GM12865 (cell line): ENCODE measurements at places on chromosomes 16 and 17.

DNA sequence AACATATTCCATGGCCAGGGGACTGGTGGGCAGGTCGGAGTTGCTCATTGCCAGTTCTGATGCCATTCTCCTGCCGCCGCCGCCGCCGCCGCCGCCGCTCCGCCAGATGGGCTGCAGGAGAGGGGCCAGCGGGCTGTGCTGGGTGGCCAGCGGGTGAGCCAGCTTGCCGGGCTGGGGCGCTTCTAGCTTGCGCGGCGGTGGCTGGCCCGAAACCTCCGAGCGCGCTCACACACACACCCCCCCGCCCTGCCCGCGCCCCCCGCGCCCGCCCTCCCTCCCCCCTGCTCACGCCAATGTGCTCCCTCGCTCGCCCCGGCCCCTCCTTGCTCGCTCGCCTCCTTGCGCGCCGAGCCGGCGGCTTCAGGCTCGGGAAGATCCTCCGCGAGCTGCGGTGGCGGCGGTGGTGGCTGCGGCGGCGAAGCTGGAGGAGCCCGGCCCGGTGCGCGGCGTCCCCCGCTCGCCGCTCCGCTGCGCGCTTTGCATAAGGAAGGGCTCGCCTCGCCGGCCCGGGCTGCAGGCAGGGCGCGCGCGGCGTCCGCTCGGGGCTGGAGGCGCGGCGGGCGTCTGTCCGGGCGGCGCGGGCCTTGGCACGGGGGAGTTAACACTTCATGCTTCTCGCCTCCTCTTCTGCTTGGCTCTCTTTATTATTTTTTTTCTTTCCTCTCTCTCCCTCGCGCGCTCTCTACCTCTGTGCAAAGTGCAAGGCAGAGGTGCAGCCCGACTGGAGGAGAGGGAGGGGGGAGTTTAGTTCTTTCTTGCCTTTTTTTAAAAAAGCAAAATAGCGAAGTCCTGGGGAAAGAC is 500 bp downstream of the MAF start:
- DNase-seq, result peak; percentile 23

DNA sequence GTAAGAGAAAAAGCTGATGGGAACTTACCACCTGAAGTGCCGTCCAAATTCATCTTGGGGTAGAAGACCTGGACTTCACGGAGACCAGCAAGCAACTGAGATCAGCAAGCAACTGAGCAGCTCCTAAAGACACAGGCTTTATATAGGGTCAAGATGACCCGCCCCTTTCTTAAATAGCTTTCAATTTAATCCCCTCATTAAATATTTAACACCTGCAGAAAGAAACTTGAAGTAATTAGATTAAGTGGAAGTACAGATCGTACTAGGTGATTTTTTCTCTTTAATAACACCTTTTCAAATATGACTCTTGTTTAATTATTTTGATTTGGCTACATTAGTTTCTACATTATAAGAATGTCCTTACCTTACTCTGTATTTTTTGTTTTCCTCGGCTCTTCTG is at the start of gene CPHXL:
CPHXL (minus strand) TSS at position 101 of the 400 bp plus-strand sequence; CDS start at position 53, 48 bp downstream.
- DNase-seq, result no peak

GRCh38 chr16:31474173-31474714 is 2.3 kb downstream of the TGFB1I1 start:
- no peak for DNase-seq

- no peak for DNase-seq
Observed at GRCh38 chr17:42849451-42850181, 1.4 kb upstream of the AOC3 start.

DNA sequence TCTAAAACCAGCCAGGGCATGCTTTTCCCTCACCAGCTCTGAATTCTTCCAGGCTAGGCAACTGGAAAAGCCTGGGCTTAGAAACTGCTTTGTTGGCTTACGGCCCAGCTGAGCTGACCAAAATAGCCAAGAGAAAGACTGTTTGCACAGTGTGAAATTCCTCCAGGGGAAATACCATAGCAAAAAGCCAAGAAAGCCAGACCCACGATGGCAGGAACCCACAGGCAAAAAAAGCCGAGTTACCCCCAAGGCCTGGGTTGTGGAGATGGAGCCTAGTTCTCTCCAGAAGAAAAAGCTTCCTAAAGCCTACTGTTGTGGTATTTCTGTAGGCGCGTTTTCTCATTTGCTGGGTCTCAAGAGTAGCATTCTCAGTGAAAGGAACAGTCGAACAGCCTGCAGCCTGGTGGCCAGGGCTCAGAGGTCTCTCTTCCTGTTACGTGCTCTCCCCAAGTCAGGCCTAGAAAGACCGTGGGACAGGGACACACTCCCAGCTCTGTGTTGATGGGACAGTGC is 9.2 kb downstream of the SP2 start:
- DNase-seq, result no peak

GRCh38 chr16:28318042-28318744 is 25.9 kb downstream of the SBK1 start:
- no peak for DNase-seq

DNA sequence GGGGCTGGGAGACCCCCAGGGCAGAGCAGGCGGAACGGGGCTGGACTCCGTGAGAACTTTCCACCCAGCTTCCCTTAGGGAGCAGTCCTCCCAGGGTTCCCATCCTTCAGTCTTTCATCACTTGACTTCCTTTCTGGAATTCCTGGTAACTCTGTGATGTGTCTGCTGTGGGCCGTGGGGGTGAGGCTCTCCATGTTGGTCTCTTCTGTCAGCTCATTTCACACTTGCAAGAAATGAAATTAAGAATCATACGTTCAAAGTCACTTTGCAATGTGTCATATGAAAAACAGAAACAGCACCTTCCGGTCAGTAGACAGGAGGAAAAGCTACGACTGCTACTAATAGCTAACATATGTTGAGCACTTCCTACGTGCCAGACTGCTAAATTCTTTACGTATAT is 5.4 kb upstream of the BBS2 start:
- DNase-seq, result no peak

GRCh38 chr16:3959148-3959547 is 78.6 kb upstream of the CREBBP start:
- no peak for DNase-seq

DNA sequence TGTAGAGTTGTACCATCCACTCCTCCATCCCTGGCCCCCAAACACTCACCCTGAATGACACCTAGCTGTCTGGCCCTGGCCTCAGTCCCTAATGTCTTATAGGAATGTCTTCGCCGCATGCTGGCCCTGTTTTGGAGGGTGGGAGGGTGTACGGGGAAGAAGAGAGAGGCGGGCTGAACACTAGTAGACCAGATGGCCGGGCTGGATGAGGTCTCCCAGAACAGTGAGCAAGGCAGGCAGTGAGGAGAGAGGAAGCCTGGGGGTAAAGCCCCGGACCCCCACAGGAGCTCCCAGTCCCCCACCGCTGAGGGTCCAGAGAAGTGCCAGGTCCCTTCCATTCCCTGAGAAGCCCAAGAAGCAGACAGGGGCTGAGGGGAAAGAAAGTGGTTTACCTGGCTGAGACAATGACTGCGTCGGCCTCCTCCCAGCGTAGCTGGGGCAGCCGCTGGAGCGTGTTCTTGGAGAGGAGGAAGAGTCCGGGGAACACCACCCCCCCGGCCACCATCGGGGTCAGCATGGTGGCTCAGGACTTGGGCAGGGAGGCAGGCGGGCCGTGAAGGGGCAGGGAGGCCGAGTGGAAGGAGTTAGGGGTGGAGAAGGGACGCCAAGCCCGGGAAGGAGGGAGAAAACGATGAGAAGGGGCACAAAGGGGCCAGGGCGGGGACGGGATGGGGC is 923 bp downstream of the TLCD3B start:
- no peak for DNase-seq

DNA sequence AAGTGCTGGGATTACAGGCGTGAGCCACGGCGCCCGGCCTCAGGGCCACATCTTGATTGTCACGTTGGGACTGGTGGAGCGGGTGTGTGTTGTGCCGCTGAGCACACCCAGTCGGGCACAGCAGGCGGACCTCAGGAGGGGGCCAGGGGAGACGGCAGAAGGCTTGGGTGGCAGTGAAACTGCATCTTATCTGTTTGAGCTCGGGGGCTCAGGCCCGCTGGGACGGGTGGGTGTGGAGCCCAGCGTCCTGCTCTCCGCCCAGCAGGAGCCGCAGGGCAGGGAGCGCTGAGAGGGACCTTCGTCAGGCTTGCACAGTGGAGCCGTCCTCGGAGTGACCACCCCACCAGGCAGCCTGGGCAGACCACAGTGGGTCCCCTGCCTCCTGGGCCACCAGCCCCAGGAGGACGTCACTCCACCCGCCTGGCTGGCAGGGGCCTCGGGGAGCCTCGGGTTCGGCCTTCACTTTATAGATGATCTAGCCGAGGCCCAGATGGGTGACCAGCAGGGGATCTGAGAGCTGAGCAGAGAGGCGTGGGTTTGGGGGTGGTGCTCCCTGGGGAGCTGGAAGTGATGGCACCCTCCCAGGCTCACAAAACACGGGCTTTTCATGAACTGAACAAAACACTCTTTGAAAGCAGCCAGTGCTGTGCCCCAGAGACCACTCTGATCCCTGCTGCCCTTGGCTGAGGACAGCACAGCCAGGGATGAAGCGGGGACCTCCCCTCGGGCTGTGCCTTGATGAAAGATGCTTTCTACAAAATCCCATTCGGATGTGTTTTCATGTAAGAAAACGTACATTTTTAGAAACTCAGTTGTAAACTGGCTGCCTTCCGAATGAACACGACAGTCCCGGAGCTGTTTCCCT is 181.1 kb downstream of the SEC14L1 start:
- DNase-seq, result peak; percentile 40

DNA sequence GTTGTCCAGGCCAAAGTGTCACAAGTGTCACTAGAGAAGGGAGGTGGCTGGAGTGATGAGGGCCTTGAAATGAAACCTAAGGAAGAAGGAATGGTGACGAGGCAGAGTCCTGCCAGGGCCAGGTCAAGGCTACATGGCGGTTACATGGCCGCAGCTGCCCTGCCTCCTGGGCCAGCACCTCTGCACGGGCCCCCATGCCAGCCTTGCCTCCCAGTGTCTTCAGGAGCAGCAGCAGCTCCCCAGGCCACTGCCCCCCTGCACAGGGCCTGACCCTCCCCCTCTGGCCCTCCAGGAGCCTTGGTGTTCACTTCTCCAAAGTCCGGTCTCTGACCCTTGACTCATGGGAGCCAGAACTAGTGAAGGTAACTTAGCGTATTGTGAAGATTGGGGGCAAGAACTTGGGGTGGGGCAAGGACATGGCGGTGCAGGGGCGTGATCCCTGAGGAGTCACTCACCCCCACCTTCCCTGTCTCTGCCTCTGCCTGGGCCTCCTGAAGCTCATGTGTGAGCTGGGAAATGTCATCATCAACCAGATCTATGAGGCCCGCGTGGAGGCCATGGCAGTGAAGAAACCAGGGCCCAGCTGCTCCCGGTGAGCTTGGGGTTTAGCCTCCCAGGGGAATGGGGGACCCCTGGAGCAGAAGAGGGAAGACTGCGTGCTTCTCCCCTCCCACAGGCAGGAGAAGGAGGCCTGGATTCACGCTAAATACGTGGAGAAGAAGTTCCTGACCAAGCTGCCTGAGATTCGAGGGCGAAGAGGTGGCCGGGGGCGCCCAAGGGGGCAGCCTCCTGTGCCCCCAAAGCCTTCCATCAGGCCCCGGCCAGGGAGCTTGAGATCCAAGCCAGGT is 4.1 kb upstream of the KCTD11 start:
- no peak for DNase-seq

- no peak for DNase-seq
Observed at GRCh38 chr17:65062171-65062915, 5.8 kb upstream of the GNA13 start.

DNA sequence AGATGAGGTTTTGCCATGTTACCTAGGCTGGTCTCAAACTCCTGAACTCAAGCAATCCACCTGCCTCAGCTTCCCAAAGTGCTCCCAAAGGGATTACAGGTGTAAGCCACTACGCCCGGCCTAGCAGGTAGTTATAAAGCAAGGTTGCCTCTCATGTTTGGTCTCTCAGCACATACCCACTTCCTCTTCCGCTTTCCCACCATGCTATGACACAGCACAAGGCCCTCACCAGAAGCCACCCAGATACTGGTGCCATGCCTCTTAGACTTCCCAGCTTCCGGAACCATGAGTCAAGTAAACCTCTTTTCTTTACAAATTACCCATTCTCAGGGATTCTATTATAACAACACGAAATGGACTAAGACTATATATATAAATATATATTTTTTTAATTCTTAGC is 143.6 kb downstream of the COPRS start:
- DNase-seq, result peak; percentile 23

- no peak for DNase-seq
Observed at GRCh38 chr16:52372313-52372712, 174.6 kb downstream of the TOX3 start.

DNA sequence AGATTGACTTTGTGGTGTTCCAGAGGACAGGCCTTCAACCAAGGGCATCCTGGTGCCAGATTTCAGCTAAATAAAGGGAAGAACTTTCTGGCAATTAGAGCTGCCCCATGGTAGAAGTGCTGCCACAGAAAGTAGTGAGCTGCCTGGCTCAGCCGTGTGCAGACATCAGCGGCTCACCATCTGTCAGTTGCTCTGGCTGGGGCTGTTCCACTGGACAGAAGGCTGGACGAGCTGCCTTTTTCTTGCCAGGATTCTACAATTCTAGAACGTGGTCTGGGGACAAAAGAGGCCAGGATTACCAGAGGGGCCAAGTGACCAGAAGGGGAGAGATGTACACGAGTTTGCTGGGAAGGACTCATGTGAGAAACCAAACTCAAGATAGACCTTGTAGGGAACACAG is 107.0 kb upstream of the RPL38 start:
- DNase-seq, result no peak

DNA sequence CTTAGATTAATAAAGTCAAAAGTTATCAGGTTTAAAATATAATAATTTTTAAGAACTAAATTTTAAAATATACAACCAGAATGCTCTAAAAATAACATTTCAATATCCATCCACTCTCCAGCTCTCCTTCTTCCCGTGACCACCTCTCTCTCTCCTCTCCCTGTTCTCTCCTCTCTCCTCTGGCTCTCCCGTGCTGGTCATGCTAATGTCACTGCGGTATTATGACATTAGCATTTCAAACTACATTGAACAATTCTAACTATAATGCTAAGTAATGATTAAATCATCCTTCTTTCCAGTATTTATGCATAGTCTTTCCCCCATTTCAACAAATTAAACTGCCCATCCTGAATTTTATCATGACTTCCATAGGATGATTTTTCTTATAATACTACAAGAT is 154.7 kb downstream of the CEP112 start:
- DNase-seq, result no peak

DNA sequence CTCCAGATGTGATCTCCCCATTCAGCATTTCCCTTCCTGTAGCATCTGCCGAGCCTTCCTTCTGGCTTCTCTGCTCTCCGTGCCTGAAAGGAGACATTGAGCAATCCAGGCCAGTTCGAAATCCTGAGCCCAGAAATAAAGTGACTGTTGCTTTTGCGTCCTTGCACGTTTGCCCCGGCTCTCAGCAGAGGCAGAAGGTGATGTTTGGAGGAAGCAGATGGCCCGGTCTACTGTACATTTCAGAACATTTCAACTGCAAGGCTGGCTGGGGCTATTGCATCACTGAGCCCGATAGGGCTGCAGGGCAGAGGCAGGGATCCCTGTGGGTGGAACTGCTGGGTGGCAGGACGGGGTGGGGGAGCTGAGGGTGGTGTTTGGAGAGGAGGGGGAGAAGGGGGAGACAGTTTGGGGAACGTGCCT is 29.4 kb downstream of the IRF8 start:
- no peak for DNase-seq

DNA sequence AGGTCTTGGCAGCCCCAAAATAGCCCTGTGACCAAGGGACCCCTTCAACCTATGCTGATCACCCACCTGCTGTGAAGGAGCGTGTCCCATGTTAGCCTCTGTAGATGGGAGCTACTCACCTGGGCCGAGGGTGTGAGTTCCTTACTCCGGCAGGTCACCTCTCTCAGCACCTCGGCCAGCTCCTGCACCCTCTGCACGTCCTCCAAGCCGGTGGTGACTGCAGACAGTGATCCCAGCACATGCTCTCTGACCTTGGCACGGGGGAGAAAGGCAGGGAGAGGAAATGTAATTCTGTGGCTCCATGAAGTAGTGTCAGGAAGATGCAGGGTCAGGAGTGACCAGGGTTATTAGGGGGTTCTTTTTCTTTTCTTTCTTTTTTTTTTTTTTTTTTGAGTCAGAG is 67.7 kb upstream of the BCO1 start:
- no peak for DNase-seq
